ENCODE measurements at places on chromosomes 12 and 14. TPM values are rescaled to one million over a fixed set of nuclear protein-coding genes. Genes with fewer than 3 reads are reported as not detected.

The LALBA gene
- not detected for total RNA-seq

The SLC5A8 gene
- total RNA-seq: not detected

- DNase-seq: no peak
Measured at GRCh38 chr14:50025073-50025472, 91.3 kb downstream of the VCPKMT start.

DNA sequence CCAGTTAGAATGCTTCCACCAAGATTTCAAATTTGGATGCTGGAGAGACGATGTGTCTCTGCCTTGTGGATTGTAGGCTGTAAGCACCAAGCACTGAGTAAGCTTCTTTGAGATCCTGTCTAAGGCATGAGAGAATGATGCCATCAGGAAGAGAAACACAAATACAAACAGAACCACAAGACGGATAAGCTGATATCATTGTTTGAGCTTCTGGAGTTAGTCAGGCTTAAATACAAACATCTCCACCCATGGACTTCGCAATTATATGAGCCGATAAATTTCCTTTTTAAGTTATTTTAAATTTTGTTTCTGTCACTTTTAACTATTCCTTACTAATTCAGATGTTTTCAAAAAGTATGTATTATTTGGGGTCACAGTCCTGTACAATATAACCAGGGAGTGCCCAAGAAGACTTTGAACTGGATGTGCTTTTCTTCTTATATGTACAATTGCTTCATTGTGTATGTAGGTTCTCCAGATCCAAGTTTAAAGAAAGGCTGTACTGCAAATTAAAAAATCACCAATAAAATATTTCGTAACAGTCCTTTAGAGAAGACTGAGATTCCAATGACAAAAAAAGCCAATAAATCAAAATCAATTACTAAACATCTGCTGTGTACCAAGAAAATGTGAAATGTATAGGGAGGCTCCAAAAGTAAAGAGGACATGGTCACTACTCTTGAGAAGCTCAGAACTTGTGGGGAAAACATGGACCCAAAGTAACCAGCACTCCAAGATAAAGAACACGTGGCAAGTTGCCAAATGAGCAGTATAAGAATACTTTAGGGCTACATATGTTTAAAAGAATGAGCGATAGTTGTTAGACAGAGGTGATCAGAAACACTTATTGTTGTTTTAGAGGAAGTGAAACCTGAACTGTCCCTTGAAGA, 274.1 kb downstream of the ADAMTS20 start:
- DNase-seq: no peak

- DNase-seq: no peak
Measured at GRCh38 chr14:75821831-75822521, 159.8 kb downstream of the TGFB3 start.

GRCh38 chr12:24760162-24760561, 188.7 kb downstream of the BCAT1 start:
- DNase-seq: no peak

GRCh38 chr14:101476916-101477553, 84.3 kb upstream of the DIO3 start:
- peak; percentile 19 for DNase-seq

DNA sequence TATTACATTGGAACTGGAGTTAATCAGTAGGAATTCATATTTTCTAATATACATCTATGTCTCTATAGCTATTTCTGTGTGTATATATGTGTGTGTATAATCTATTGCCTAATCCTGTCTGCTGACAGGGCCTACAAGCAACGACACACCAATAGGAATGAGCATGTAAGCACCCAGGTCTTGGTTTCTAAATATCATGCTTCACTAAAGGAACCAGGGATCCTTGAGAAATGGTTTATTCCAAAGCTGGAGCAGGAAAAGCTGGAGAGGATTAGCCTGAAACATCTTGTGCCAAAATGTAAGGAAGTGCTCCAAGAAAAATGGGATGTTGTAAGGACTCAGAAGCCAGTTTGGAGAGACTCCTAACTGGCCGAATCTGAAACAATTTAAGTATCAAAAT, 29.3 kb upstream of the LGALS3 start:
- no peak for DNase-seq

DNA sequence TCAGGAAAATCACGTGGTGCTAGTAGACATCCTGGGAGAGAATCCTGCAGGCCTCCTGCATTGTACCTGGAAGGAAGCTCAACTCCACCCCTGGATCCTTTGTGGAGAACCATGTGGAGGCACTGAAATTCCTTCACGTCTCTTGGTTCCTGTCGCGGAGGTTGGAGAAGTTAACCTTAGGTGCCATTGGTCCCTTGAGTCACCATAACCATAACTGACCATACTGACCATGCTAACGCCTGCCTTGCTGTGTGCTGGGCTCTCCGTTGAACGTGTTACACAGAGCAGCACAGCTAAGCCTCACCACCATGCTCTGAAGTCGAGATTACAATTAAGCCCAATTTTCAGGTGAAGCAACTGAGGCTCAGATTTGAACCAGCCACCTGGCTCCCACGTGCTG, 18.6 kb downstream of the C14orf132 start:
- peak; percentile 8 for DNase-seq

Data from ureter (tissue), 1 donor.